ENCODE measurements at places on chromosomes 2 and 18.
A peak's percentile ranks its signal among the peaks of the same experiment; 100 is the strongest.

DNA sequence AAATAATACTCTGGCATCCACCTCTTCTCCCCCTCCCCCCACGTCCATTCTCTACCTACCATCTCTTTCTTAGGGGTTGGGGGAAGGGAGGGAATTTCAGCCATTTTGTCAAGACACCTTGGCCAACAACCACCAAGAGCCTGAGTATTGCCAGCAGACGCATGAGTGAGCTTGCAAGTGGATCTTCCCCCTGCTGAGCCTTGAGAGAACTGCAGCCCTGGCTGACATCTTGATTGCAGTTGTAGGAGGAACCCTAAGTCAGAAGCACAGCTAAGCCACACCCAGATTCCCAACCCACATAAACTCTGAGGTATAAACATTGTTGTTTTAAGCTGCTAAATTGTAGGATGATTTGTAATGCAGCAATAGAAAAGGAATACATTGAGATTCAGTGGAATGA, 165.6 kb downstream of the TMEFF2 start:
- peak; percentile 36 for DNase-seq

- peak; percentile 89 for DNase-seq
Observed at GRCh38 chr2:207330912-207331311, 165.2 kb upstream of the KLF7 start.

- DNase-seq = no peak
Observed at GRCh38 chr2:41896186-41896846, 151.5 kb upstream of the PKDCC start.

- peak; percentile 72 for DNase-seq
Observed at GRCh38 chr2:144801766-144802165, 281.8 kb upstream of the ZEB2 start.

GRCh38 chr2:20604401-20604911, 46.4 kb downstream of the HS1BP3 start:
- no peak for DNase-seq

All from HFFc6 (cell line).